ENCODE measurements at places on chromosomes 2 and 18. TPM values are rescaled to one million over a fixed set of nuclear protein-coding genes. Genes with fewer than 3 reads are reported as not detected.

Gene SP9
- not detected for total RNA-seq

Gene GPD2
- total RNA-seq: 15.7 TPM

Gene OXER1
- total RNA-seq: 0.12 TPM

Gene IRS1
- total RNA-seq: 3.8 TPM

Gene ASPRV1
- 0.44 TPM for total RNA-seq

Gene PAX8
- total RNA-seq: 1.6 TPM

Gene SERPINB13
- not detected for total RNA-seq

Gene LRRC30
- total RNA-seq: not detected

Gene FAP
- not detected for total RNA-seq

Gene TFPI
- total RNA-seq: 0.60 TPM

Gene GRB14
- total RNA-seq: not detected

Gene MAPK4
- not detected for total RNA-seq

Gene FLACC1
- total RNA-seq: 1.1 TPM

Gene DPYSL5
- total RNA-seq: not detected

Gene HAAO
- 0.86 TPM for total RNA-seq

Gene PID1
- not detected for total RNA-seq

Gene MEIS1
- not detected for total RNA-seq

Gene DSG4
- not detected for total RNA-seq

Gene FIGN
- total RNA-seq: not detected

Gene MSTN
- total RNA-seq: not detected

Gene NTSR2
- not detected for total RNA-seq

Gene CYTIP
- 302 TPM for total RNA-seq

Gene LYPD1
- total RNA-seq: not detected

Gene CCDC74B
- total RNA-seq: 1.8 TPM

Gene MARCO
- total RNA-seq: not detected

Gene ATG16L1
- 42.4 TPM for total RNA-seq

Gene HJURP
- total RNA-seq: 40.4 TPM

Gene CDK15
- not detected for total RNA-seq

Gene CD207
- not detected for total RNA-seq

Gene CRYGD
- total RNA-seq: not detected

Gene TDRD15
- not detected for total RNA-seq

Gene MEP1B
- not detected for total RNA-seq

Gene COLEC12
- not detected for total RNA-seq

Gene AOX1
- total RNA-seq: not detected

Gene NEU2
- not detected for total RNA-seq

Gene IL36A
- total RNA-seq: not detected

Gene CCBE1
- 0.02 TPM for total RNA-seq

Gene FABP1
- total RNA-seq: not detected

Gene ZC3H8
- 37.4 TPM for total RNA-seq

Gene PLGLB2
- total RNA-seq: 2.8 TPM

Gene CKAP2L
- total RNA-seq: 21.2 TPM

Gene RRM2
- 351 TPM for total RNA-seq

Gene ACOXL
- total RNA-seq: 0.83 TPM

Gene GALNT14
- 0.27 TPM for total RNA-seq

Gene TXNDC9
- 37.0 TPM for total RNA-seq

Gene KATNAL2
- total RNA-seq: 0.27 TPM

Gene FSHR
- total RNA-seq: not detected

Gene CIB4
- not detected for total RNA-seq

Gene CHRNG
- total RNA-seq: not detected

Gene CGREF1
- 12.9 TPM for total RNA-seq

Gene REG3G
- total RNA-seq: not detected

Gene EVX2
- total RNA-seq: not detected

Gene SCN3A
- total RNA-seq: not detected

Gene TTR
- total RNA-seq: not detected

Data from activated T-helper 1 cell treated with anti-CD3 and anti-CD28 coated beads, Interleukin-12 subunit alpha, Interleukin-12 subunit beta, Interleukin-2, Interleukin-4 antibody, amounts not matched to agents 30 ng/mL and 10 ng/mL and 1 ng/mL, durations not matched to agents 14 hours and 24 hours and 36 hours (primary cell).